Stimulated activated CD4-positive, alpha-beta T cell treated with anti-CD3 and anti-CD28 coated beads, Interleukin-1b, Interleukin-23, amount 100 ng/mL, for 4 hours (primary cell): ENCODE measurements at places on chromosomes 11 and 22.

GRCh38 chr11:121451986-121452608 is at the start of gene SORL1:
TSS of gene SORL1 (plus strand) at chr11:121452314. CDS start at chr11:121452332, 18 bp downstream.
- DNase-seq, result peak; percentile 54

DNA sequence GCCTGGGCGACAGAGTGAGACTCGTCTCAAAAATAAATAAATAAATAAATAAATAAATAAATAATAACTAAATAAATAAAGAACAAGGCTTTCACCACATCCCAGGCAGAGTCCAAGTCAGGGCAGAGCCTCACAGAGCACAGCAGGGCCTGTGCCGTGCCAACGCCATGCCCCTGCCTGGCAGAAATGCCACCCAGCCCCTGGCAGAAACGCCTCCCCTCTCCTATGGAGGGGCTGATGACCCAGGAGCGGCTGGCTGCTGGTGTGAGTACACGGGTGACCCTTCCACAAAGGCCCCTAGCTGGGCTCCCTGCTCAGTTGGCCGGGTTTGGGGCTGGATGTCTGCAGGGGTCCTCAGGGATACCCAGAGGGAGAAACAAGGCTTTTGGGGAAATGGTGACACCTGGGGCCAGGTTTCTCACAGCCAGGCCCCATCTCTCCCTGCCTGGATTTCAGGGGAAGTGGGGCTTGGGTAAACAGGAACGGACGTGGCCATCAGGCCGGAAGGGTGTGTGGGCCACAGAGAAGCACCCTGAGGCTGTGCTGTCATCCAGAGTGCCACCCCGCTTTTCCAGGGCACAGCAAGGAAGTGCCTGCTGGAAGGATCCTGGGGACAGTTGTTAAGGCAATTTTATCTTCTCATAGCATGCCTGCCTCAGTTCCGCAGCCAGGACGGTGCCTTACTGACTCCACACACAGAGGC is 5.1 kb downstream of the BID start:
- DNase-seq, result no peak

DNA sequence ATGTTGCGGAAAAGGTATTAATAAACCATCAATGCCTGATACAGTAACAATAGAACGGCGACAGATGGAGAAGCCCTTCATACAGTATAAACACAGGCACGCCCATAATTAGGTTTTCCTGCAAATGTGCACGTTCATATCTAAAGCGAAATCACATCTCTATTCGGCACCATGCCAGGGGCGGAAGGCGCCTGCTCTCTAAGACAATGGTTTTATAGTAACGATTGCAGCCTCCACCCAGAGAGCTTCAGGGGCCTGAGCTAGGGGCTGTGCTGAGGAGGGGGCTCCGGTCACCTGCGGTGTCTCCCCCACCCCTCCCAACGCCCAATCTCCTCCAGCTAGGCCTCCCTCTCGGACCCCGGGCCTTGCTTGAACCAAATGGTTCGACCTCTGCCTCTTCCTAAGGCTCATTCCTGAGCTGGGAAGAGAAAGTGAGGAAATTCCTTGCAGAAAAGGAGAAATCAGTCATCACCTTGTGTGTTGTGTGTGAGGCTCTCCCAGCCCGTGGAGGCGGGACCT is 9.6 kb downstream of the KRTAP5-5 start:
- DNase-seq, result no peak

DNA sequence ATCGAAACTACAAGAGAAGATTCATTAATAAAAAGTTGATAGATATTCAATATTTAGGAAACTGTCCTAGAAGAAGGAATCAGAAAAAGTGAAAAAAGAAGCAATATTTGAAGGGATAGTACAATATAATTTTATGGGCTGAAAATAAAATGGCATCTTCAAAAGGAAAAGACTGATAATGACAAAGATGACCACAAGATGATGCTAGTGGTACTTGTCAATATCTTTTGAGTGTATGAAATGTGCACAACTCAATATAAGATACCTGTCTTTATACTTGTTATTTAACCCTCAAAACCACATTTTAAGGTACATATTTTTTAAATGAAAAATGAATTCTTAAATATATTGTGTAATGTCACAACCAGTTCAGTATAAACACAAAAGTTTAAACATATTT is 1059.6 kb upstream of the RAG2 start:
- DNase-seq, result no peak
